ENCODE measurements at places on chromosomes 4 and X.

DNA sequence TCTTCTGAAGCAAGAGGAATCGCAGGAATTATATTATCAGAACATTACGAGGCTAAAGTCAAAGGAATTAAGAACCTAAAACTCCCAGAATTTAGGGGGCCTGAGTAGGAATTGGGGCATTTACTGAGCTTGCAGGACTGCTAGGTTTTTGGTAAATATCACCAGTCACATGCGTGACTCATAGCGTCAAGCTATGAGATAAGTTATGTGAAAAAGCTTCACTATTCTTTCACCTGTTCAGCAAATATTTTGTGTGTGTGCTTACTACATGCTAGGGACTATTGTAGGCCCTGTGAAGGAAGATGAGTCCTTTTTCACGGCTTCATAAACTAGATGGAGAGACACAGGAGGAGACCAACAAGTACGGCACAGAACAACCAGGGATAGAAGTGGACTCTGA is 52.2 kb downstream of the MAGEA10 start:
- no peak for DNase-seq

DNA sequence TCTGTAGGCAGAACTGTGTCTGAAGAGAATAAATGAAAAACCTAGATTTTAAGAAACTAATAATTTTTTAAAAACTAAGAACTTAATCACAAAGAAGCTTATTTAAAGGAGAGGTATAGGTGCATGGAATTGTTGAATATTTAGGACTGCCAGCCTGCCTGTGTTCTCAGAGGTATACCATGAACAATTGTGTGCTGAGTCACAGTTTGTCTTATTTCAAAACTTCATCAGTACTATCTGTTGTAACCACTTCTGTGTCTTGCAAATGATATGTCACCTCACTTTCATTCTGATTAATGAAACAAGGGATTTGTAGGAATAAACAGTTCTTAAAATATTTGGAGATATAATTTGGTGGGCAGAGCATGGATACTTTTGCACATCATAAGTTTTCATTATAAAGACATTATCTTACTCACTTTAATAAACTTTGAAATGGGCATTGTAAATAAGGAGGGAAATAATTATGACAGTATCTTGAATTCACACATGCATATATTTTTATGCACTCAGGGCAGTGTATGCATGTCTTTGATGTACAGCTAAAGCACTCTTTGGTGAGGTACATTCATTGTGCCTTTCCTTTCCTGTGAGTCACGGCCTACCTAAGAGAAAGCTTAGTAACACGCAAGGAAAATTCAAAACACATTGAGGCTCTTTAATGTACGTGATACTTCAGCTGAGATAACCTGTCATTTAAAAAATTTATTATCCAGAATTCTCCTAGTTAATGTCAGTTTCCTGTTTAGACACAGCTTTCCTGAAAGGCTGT is 31.7 kb downstream of the STOX2 start:
- no peak for DNase-seq

DNA sequence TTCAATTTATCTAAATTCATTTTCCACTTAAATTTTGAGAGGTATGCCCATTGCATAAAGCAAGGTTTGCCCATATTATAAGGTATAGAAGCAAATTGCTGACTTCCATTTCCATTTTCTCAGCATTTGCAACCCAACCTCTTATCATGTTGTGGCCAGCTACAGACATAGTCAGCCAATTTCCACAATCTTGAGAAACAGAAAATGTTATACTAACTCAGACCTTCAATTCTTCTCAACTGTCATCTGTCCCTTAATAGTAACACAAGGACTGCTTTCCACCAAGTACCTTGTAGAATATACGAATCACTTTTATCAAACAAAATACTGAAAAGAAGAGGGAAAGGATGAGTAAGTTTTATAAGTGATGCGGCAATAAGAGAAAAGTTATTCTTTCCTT is 11.2 kb upstream of the GRIA3 start:
- DNase-seq, result no peak

GRCh38 chr4:58679886-58680285 is 1569.7 kb upstream of the IGFBP7 start:
- no peak for DNase-seq

DNA sequence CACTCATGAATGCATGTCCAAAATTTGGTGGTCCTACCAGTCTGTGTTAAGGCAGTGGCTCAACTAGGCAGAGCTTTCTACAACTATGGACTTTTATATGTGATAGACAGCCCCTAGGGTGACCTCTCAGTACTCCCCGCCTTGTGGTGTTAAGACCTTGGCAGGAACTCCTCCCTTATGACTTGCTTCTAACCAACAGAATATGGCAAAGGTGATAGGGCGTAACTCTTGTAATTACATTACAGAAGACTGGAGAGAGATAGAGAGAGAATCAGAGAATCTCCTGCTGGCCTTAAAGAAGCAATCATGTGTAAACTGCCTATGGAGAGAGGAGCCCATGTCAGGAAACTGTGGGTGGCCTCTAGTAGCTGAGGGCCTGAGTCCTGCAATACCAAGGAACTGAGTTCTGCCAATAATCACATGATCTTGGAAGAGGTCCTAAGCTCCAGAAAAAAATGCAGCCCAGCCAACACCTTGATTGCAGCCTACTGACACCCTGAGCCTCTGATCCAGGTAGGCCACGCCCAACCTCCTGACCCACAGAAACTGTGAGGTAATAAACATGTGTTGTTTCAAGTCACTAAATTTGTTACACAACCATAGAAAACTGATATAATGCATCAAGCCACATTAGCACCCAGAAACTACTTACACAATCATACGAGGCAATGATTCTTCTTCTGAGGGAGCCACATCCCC is 68.9 kb downstream of the INPP4B start:
- no peak for DNase-seq

DNA sequence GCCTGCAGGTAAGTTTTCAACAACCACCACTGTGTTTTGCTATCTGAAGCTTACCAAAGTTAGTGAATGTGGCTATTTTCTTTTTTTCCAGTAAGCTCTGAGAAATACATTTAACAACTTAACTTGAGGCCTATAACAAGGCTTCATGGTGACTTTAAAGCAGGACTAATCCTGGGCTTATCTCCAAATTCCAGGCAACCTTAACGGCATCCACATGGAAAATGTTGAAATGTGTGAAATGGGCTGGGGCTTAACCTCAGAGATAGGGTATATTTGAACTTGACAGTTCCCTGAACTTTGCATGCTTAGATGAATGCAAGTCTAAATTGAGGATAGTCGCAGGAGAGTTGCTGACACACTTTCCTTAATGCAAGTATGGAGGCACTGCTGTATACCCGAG is 539.2 kb downstream of the GALNTL6 start:
- no peak for DNase-seq

DNA sequence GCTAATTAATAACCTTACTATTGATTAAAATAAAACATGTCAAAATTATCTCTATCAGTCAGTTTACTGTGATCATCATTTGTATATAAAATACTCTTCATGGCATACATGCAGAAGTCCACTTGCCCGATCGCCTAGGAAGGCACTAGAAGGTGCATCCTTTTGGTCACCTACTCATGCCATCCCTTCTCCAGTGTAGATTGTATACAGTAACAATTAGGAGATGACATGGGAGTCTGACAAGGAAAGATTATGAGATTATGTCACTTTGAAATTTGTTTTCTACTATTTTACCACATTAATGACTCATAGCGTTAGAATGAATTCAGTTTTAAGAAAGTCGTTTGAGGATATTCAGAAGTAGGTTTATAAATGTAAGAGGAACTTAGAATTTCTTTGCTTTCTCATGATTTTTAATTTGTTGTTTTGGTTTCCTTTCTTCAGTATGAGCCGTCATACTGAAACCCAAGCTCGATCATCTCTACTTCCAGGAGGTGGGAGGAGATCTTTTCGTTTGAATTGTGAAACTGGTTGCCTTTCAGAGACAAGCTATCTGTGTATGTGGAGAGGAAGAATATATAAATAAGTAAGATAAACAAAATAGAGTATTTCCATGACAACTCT is 51.1 kb upstream of the UNC5C start:
- no peak for DNase-seq

DNA sequence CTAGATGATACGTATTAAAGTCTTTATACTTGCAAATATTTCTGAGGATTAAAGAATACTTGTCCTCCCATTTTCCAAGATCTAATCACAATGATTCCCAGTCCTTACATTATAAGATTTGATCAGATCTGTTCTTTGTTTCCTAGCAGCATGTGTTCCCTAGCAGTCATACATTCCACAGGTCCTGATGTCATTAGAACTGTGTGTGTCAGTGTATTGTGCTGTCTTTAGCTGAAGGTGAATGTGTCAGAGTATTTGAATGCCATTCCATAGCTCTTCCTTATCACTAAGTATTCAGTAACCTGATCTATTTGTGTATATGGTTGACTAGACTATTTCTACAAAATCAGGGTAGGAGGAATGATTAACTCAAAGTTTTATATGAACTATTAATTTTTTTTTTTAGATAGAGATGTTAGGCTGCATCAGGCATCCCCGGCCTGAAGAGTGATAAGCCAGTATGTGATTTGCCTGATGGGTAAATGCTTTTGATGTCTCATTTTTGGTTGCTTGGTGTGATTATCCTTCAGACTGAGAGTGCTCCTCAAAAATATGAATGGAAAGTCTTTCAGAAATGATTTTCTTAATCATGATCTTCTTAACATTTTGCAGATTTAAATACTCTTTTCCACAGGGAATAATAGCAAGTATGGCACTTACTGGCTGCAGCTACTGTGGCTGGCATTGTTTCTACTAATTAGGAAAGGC is 4.4 kb downstream of the ADGRL3 start:
- DNase-seq, result peak; percentile 56

DNA sequence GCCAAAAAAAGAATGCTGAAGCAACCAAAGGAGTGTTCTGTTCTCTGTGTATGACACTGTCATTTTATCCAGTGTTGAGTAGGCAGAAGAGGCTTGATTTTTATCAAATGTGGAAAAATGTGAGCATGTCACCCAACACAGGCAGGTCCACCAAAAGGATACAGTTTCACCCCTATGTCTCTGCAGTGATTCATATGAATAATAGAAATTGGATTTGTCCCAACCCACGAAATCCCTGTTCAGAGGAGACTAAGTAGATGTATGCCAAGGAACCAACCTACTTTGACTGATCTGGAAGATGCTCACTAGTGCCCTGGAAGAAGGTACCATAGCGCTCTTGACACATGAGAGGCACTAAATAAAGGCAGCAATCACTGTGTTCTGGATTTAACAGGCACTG is 72.5 kb downstream of the FGF13 start:
- DNase-seq, result no peak

- no peak for DNase-seq
Observed at GRCh38 chrX:37817579-37817978, 29.8 kb downstream of the DYNLT3 start.

DNA sequence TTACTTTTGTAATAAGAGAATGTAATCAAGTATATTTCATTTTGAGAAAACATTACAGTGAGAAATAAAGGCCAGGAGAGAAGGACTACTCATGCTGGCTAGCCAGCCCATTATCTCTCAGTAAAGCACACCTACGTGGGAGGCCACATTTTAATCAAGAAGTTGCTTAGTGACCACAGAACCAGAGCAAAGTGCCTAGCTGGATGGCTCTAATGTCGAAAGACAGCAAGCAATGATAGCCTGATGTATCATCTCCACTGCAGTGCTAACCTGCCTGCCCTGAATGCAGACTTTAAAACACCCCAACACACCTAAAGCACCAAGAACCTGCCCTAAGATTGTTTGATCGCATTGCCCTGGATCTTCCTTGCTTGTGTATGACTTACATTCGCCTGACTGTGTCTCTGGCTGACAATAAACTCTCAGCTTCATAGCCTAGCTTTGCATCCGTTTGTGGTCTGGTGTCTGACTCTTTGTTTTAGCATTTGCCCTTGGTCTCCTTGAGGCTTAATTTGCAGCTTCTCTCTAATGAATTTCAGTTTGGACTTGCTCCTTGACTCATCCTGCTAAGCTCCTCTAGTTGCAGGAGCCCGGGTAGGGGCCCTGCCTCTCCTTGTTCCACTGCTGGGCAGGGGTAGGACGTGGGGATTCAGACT is 31.4 kb upstream of the SOWAHD start:
- no peak for DNase-seq

DNA sequence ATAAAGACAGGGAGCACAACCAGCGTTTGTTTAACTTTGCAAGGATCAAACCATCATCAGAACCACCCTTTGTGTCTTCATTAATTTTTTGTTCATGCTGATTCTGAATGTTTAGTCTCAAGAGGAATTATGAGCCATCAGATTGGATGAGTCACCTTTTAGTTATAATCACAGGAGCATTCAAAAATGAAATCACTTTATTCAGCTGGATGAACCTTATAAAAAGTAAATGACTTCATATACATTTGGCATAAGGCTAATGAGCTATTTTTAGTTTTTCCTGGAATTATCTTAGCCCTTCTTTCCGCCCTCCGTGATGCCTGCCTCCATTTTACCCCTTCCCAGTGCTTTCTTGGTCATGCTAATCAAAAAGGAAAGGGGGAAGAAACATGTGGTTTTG is 103.6 kb downstream of the SORBS2 start:
- DNase-seq, result no peak

GRCh38 chrX:150199803-150200202 is 163.3 kb upstream of the MAMLD1 start:
- no peak for DNase-seq

- no peak for DNase-seq
Observed at GRCh38 chr4:97016186-97016907, 1126.9 kb downstream of the STPG2 start.

GRCh38 chr4:124903995-124904722 is 191.6 kb upstream of the ANKRD50 start:
- DNase-seq, result no peak

- no peak for DNase-seq
Observed at GRCh38 chrX:77740376-77740905, 45.6 kb downstream of the ATRX start.

- no peak for DNase-seq
Observed at GRCh38 chr4:133157460-133158160, 8.5 kb downstream of the PCDH10 start.

- peak; percentile 60 for DNase-seq
Observed at GRCh38 chrX:8748855-8749254, 16.9 kb upstream of the ANOS1 start.

DNA sequence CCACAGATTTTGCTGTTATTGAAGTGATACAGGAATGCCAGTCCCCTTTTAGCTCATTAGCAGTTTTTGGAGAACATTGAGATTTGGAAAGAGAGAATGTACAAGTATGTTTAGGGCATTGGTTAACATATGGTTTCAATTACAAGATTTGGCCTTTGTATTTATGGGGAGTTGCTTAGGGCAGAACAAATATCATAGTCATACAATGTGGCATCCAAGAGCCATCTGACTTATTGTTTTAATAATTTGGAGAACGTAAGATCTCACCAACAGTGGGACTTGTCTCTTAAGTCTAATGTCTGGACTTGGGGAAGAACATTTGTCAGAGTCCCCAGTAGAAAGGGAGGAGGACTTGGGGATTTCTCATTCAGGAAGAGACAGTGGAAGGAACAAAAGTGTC is 166.1 kb downstream of the STK32B start:
- no peak for DNase-seq

- DNase-seq, result no peak
Observed at GRCh38 chr4:135065366-135065765, 863.8 kb upstream of the PABPC4L start.

DNA sequence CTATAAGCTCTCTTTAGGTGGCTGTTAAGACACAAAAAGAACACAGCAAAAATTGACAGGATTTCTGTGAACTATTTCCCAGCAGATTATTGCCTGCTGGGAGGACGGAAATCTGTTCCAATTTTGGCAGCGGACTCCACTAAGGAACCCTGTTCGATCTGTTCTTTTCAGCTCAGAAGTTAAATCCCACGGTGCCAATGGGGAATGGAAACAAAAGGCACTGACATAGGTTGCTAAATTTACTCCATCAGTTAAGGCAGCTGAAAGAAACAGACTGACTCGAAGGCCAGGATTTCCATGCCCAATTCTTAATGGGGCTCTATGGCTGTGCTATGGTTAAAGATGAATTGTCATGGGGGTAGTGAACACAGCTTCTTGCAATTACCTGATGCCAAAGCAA is 126.5 kb upstream of the HPGD start:
- peak; percentile 7 for DNase-seq
